NCI-H1417 treated with DMSO at 0.1 percent for 48 hours (cell line): ENCODE measurements at places on chromosomes 16 and 17.

GRCh38 chr17:44905006-44906000, 6.1 kb upstream of the EFTUD2 start:
- no peak for DNase-seq

DNA sequence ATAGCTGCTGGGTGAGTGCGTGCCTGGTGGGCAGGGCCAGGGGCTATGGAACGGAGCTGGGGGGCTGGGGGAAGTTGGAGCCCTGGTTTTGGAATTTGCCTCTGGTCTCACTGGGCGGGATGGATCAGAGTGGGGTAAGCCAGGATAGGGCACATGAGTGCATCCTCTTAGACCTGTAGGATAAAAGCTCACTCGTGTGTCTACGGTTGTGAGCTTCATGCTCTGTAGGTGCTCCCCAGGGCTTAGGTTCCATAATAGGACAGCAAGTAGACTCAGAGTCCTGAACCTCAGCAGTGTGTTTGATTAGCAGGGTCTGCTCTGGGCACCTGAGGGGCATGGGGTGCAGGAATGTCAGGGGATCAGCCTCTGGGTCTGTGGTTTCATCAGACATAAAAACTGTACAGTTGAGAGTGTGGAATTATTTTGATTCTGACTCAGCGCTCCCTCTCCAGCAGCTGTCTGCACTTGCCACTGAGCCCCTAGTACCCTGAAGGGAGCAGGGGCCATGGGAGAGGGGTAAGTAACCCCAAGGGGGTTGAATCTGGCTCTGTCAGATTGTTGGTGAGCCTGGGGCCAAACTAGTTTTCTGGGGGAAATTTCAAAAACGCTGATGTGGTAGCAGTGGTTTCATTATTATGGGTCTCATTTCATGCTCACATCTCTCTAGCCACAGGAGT, 84.2 kb upstream of the LGALS9 start:
- DNase-seq, result no peak

DNA sequence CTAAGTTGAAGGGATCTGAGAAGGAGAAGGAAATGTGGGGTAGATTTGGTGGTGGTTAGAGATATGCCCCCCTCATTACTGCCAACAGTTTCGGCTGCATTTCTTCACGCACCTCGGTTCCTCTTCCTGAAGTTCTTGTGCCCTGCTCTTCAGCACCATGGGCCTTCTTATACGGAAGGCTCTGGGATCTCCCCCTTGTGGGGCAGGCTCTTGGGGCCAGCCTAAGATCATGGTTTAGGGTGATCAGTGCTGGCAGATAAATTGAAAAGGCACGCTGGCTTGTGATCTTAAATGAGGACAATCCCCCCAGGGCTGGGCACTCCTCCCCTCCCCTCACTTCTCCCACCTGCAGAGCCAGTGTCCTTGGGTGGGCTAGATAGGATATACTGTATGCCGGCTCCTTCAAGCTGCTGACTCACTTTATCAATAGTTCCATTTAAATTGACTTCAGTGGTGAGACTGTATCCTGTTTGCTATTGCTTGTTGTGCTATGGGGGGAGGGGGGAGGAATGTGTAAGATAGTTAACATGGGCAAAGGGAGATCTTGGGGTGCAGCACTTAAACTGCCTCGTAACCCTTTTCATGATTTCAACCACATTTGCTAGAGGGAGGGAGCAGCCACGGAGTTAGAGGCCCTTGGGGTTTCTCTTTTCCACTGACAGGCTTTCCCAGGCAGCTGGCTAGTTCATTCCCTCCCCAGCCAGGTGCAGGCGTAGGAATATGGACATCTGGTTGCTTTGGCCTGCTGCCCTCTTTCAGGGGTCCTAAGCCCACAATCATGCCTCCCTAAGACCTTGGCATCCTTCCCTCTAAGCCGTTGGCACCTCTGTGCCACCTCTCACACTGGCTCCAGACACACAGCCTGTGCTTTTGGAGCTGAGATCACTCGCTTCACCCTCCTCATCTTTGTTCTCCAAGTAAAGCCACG, 28.3 kb downstream of the STH start:
- DNase-seq, result no peak

GRCh38 chr16:55426865-55427484, 52.0 kb upstream of the MMP2 start:
- DNase-seq, result no peak

GRCh38 chr16:77344341-77344740, 90.5 kb downstream of the ADAMTS18 start:
- DNase-seq, result no peak

DNA sequence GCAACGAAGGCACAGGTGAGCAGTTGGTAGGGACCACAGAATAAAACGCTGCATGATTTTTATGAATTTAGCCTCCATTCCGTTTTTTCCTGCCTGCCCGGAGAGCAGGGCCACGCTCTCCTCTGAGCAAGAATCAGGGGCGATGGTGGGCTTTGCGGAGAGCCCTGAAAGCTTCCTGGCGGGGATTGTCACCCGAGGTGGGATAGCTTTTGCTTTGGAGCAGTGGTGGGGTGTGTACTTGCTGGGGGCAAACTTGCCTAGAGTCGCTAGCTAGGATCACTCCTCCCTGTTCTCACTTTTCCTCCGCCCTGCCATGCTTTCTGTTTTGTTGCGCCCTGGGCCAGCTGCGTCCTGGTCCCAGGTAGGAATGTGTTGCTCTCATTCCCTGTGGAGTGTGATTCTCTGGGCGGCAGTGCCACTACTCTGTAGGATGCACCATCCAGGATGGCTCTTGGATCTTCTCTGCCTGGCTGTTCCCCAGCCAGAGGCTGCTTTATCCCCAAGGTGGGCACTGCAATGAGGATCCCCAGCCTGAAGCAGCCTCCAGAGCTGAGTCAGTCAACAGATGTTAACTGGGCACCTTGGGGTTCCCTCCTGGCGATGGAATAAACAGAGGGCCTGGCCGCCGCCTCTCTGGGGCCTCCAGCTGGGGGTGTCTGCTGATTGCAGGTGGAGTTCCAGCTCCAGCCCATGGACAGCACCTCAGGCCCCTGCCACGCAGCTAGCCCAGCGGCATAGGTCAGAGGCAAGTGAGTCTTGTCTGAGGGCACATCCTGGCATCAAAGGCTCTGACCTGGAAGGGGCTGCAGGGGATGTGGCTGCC, 360.9 kb upstream of the TNRC6C start:
- no peak for DNase-seq

- no peak for DNase-seq
These were observed 1.0 kb downstream of the KRTAP2-2 start for GRCh38 chr17:41054025-41054424.

DNA sequence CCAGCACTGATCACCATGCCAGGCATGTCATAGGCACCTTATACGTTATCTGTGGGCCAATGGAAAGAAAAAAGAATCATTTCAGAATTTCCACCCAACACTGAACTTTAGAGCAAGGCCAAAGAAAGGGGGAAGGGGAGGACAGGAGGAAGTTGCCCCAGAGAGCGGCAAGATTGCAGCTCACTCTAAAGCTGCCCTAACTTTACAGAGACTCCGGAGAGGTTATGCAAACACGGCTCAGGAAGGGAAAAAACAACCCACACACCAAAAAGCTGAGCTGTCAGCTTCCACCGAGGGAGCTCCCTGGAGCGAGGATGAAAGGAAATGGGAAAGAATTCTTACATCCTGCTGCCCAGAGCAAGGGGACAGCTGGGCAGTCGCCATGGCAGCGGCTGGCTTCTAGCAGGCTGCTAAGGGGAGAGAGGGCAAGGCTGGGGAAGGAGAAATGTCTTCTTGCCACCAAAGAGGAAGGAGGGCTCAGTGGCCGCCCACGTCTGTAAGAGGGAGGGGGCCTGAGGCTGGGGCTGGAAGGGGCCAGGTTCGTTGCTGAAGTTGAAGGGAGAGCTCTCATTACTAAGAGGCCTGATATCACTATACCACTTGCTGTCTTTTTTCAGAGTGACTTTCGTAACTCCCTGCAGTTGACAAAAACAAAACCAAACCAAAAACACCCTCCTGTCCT, 18.2 kb downstream of the COTL1 start:
- DNase-seq, result peak; percentile 30

GRCh38 chr17:1060991-1061390, 64.1 kb downstream of the TIMM22 start:
- no peak for DNase-seq

DNA sequence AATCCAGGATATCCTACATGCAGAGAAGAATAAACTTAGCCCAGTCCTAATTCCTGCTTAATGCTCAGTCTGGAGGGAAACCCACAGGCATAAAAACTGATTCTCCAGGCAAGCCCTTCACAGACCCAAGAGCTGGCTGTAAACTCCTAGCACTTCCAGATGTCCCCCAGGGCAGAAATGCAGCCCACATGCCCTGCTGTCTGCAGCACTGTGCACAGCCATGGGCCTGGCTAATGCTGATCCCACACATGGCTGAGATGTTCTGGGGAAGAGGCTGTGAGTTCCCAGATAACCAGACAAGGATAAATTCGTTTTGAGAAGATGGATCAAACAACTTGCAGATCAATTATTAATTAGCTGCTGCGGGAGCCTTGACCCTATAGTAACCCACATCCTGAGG, 148.4 kb downstream of the AATF start:
- DNase-seq, result no peak

DNA sequence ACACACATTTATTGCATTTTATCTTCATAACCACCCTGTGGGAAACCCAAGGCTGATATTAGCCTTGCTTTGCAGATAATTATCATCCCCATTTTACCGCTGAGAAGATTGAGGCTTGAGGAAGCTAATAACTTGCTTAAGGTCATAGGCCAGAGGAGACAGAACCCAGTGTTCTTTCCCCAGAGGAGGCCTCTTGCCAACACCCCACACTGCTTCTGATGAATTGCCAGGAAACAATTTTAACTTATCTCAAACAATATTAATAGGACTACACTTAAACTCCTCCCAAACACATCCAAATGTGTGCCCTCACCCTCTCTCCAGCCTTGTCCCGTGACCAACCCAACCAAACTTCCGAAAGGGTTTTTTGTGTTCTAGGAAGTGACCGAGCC, 2.1 kb upstream of the SPG7 start:
- DNase-seq, result no peak

DNA sequence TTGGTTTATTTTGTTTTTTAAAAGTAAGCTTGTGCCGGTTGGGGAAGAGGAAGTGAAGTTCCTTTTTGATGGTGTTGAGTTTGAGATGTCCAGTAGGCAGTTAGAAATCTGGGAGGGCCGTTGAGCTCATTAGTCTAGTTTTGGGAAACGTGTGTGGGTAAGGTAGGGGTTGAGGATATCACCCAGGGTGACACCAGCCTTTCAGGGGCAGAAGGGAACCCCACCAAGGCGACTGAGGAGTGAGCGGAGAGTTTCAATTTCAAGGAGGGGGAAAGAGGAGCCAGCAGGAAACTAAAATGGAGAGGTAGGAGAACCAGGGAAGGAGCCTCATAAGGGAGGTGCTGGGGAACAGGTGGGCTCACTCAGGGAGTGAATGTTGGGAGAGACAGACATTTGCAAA, 22.7 kb downstream of the HAPSTR1 start:
- DNase-seq, result no peak

DNA sequence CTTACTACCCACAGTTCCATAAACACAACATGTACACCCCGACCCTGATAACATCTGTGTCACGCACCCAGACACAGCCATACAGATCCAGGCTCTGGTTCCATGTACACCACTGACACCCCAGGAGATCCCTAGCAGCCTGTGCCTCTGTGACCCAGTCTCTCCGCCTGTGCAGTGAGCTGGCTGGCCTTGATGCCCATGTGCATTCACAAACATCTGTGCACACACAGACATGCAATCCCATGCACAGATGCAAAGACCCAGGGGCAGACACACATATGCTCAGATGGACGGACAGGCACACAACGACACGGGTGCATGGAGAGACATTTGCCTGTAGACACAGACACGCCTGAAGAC, 4.1 kb downstream of the CCDC102A start:
- no peak for DNase-seq

GRCh38 chr16:81891736-81892364, 112.8 kb downstream of the PLCG2 start:
- DNase-seq, result no peak

GRCh38 chr16:58727796-58728568, 6.1 kb downstream of the GOT2 start:
- no peak for DNase-seq
